NCI-H2107 (cell line): ENCODE measurements at places on chromosomes 6 and 20.

- no peak for DNase-seq
Measured at GRCh38 chr6:6712449-6713403, 124.2 kb downstream of the LY86 start.

DNA sequence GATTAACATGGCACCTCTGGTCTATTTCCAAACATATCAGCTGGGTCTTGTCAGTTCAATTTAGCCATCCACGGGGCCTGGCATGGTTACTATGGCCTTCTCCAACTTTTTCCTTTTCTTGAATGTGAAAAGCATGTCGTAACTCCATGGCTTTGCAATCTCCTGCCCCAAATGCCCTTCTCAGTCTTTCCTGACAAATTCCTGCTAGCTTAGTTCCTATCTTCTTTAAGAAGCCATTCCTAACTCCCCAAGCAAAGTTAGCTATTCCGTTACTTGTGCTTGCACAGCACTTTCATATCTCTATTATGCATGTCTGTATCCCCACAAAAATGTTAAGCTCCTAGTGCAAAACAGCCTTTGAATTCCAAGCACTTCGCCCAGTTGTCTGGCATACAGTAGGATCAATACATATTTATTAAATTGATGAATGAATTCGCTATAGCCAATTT, 105.6 kb downstream of the AIG1 start:
- no peak for DNase-seq

GRCh38 chr6:137866200-137866913, 702 bp upstream of the TNFAIP3 start:
- DNase-seq = no peak

DNA sequence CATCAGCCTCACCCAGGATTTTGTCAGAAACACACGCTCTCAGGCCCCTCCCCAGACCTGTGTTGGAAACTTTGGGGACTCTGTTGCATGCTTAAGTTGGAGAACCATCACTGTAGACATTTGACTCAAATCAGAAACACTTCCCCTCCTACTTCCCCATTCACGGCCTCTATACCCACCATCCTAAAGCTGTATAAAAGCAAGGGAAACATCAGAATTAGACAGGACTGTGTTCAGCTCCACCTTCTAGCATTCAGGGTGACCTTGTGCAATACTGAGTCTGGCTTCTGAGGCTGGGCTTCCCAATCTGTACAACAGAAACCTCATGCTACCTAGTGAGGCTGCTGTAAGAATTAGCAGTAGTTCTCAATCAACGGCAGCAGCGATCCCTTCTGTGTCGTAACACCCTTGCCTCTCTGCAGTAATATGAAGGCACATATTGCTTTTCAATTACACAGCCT, 252.3 kb downstream of the LY86 start:
- DNase-seq = no peak

DNA sequence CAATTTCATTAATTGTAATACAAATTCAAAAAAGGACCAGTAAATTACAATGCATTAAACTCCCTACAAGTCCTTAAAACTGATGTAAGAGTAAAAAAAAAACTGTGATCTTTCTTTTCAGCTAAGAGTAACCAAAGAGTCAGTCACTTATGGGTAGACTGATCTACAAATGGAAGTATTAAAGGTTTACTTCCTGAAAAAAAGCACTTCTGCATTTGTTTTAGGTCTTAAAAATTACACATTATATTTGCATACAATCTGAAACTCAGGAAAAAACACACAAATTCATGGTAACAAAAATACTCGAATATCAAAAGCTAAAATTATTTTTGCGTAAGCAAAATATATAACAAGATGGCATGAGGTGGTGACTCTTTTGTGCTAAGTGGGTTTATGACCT, 23.5 kb downstream of the USP49 start:
- DNase-seq = no peak

GRCh38 chr6:155710704-155711103, 255.1 kb upstream of the NOX3 start:
- DNase-seq = no peak

DNA sequence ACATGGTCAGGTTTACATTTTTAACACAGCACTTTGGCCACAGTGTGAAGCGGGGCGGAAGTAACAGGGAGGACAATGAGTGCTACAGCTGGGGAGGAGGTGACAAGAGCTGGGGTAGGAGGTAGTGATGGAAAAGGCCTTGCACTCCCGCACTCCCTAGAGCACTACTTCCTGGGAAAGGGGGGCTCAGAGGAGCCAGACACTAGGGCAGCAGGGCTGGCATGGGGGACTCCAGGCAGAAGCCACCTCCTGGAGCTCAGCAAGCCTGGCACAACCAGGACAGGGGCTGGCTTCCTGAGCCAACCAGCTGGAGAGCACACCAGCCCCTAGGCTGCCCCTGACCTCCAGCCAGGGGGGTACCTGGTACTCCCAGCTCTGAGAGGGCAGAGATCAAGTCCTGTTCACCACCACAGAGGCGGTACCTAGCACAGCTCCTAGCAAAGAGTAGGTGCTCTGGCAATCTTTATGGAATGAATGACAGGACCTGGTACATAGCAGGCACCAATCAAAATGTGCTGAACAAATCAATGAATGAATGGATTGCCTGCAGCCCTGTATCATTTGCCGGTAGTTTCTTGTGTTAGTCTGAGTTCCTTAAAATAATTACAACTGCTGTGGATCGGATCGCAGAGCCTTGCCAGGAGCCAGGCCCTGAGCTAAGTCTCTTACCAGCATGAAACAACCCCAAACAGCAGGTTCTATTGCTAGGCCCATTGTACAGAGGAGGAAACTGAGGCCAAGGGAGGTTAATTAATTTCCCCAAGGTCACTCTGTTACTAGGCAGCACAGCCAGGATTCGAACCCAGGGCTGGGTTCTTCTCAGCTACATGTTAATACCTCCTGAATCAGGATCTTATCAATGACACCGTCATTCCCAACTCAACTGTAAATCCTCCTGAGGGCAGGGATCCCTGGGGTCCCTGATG, 15.5 kb downstream of the NOL4L start:
- no peak for DNase-seq

GRCh38 chr20:46701556-46701955, 7.9 kb upstream of the SLC2A10 start:
- DNase-seq = no peak

GRCh38 chr6:152922706-152923105, 60.1 kb downstream of the FBXO5 start:
- DNase-seq = no peak

- DNase-seq = no peak
Measured at GRCh38 chr6:107877968-107878367, 53.9 kb upstream of the SCML4 start.

DNA sequence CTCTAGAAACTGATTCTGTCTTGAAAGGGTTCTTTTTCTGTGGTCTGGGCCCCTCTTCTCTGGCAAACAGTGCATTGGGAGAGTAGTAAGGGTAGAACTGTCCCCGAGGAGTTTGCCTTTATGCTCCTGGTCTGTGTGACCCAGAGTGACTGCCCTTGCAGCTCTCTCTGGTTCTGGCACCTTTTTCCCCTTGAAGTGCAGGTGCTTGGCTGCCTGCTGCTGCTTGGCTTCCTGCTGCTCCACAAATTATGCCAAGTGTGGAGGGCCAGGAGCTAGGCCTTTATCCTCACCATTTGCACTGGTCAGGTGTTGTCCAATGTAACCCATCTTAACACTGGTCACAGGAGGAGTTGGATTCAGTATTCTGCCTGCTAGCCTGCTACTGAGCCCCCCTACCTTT, 11.2 kb downstream of the KIZ start:
- no peak for DNase-seq

DNA sequence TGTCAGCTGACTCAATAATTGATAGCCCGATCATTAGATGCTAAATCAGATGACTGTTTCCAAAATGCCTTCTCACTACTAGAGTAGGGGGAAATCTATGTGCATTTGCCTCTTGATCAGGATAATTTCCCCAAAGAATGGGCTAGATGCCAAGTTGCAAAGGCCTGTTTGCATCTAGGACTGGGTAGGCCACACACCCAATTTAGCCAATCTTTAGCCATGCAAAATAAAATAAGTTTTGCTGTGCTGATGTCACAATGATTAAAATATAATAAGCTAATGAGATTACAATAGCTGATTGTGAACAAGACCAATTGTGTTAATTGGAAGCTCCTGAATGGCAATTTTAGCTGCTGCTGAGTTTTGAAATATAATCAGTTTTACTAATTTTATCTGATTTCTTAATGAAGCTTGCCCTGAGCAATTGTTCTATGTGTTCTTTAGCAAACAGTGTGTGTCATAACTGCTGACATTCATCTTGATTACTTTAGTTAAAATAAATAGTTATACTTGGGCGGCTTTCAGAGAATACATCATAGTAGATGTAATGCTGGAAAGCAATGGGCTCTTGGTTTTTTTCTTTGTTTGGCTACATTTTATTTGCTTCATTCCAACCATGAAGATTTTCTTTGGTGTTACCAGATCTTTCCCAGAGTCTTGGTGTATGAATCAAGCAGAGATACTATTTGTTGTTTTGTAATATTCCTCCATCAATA, 973.2 kb upstream of the SLC35B3 start:
- no peak for DNase-seq

GRCh38 chr6:163892824-163893561, 478.5 kb downstream of the QKI start:
- DNase-seq = no peak

GRCh38 chr6:36783603-36784375, 55.5 kb downstream of the CPNE5 start:
- DNase-seq = no peak

GRCh38 chr20:38519426-38519825, 46.8 kb downstream of the RALGAPB start:
- DNase-seq = no peak

- no peak for DNase-seq
Measured at GRCh38 chr6:170223718-170224693, 66.9 kb downstream of the DLL1 start.

GRCh38 chr6:140462453-140463311, 1088.2 kb upstream of the CITED2 start:
- no peak for DNase-seq

DNA sequence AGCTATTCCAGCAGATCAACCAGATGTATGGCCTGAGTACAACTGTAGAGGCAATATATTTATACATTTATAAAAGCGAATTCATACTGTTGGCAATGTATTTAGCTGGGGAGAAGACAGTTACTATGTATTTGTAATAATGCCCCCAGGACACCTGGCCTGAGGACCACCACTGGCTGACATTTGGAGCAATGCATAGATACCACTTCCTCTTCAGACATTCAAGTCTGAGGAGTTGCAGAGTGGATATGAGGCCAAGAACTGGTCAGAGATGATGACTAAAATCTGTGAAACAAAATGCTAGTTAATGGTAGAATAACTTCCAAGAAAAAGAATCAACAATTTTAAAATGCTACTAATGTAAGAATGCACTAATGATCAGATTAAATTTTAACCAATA, 462.3 kb downstream of the CDC5L start:
- no peak for DNase-seq

- DNase-seq = no peak
Measured at GRCh38 chr20:51562332-51563173, 20.0 kb upstream of the NFATC2 start.

- DNase-seq = no peak
Measured at GRCh38 chr6:111866857-111867256, 6.4 kb downstream of the FYN start.

GRCh38 chr6:148183776-148184175, 158.9 kb upstream of the SASH1 start:
- DNase-seq = no peak

DNA sequence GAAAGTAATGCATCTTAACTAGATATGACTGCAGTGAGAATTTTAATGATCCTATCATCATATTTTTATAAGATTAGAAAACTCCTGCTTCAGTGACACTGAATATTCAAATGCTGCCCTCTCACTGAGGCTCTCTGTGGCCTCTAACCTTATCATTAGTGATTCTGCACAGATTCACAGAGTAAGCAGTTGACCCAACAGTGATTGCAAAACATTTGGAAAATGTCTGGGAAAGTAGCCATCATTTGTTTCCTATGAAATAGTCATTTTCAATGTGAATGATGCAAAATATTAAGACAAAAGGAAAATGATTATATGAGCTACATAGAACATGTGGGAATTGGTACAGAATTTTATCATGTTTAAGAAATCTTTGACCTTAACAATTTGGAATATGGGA, 210.3 kb downstream of the TBX18 start:
- DNase-seq = no peak

DNA sequence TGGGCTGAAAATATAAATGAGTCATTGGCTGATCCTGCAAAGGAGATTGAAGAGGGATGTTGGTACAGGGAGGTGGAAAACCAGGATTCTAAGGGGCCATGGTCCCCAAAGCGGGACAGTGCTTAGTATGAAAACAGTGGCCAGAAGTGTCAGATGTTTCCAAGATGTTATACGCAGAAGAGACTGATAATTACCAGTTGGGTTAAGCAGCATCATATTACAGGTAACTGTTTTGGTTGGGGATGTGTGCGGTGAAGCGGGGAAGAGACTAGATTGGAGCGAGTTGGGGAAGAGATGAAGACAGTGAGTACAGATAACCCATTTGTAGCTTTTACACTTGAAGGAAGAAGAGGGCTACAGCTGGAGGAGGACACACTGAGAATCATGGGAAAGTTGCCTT, 80.8 kb downstream of the PLEKHG1 start:
- DNase-seq = no peak

- no peak for DNase-seq
Measured at GRCh38 chr6:34063651-34064050, 82.2 kb downstream of the GRM4 start.

- no peak for DNase-seq
Measured at GRCh38 chr6:45880159-45880558, 135.5 kb downstream of the CLIC5 start.

DNA sequence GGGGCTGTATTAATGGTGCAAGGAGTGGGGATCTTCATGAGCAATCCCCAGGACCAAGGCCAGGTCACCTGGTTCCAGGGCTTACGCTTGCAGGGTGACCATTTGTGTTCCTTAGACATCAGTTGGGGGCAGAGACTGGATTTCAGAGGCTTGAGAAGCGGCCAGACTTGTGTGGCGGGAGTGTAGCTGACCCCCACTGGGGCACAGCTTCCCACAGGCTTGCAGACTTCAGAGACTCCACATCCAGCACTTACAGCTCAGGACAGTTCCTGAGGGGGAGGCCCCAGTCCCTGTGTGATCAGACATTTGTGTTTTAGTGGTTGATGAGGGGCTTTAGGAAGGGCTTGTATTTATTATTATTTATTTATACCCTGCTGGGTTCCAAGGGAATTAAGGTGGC, 15.3 kb downstream of the TJAP1 start:
- no peak for DNase-seq

GRCh38 chr20:8432435-8433148, 300.5 kb downstream of the PLCB1 start:
- DNase-seq = no peak

DNA sequence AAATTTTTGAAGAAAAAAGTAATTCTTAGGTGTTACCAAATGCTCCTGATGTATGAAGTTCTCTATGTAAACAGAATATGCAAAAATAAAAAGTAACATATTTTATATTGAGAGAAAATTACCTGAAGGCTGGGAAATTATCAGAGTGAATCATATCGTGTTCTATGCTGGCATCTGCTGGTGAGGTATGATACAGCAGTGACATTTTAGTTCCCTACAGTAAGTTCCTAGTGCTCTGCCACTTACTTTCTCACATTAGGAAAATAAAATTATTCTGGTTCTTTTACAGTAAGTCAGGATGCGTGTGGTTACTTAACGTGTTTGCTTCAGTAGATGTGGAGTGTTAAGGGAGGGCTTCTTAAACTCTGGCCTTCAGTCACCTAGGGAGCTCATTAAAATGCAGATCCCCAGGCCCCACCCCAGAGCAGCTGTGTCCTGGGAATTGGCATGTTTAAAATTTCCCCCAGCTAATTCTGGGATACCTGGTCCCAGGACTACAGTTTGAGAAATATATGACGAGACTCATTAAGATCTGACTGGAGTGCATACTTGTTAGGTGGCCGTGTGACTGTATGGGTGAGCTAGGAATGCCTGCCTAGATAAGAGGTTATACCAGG, 3.2 kb downstream of the ACTR5 start:
- DNase-seq = no peak
